ENCODE measurements at places on chromosomes 3 and 15.

DNA sequence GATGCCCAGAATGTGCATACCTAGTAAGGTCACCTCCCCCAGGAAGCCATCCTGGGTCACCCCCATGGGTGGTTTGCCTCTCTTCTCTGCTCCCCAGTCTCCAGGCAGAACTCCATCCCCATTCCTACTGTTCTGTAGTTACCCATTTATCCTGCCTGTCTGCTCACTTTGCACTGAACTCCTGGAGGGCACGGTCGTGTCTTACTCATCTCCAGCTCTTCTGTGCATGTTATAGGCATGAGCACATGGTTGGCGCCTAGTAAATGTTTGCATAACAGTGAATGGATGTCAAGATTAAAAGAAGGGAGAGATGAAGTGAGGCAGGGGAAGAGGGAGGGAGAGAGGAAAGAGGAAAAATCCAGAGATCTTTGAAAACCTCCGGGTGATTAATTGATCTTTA, 208.4 kb upstream of the TRIM42 start:
- no peak for DNase-seq

GRCh38 chr3:8970971-8971589, 7.8 kb upstream of the RAD18 start:
- DNase-seq, result no peak

DNA sequence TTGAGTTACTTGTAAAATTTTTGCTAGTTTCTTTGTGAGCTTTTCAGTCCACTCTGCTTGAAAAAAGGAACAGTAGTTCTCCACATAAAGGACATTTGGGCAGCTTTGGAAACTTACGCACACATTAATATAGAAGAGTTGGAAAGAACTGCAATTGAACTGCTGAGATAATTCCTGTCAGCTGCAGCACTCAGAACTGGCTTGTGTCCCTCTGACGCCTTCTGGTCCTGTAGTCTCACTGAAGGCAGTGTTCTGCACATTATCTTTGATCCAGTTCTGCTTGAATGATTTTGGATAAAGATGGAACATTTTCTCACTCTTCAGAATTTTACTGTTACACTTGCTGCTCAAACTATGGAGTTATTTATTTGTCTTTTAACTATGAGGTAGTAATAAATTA, 901.9 kb downstream of the OTOL1 start:
- DNase-seq, result no peak

DNA sequence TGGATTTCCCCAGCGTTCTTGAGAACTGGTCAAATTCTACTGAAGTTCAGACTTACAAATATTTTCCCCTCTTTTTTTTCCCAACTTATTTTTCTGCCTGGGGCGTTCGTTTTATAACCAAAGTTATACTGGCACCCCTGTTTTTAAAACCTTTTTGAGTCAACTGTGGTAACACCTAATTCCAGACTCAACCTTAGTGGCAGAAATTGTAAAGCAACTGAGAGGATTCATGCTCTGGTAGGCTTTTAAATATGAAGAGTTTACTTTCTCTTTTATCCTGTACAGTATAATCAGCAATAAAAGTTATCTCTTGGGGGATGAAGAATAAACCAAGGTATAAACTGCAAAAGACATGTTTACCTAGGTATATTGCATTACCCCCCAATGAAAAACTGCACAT, 2.3 kb downstream of the IL5RA start:
- DNase-seq, result no peak

GRCh38 chr15:67361100-67361499, 106.5 kb downstream of the IQCH start:
- DNase-seq, result no peak

DNA sequence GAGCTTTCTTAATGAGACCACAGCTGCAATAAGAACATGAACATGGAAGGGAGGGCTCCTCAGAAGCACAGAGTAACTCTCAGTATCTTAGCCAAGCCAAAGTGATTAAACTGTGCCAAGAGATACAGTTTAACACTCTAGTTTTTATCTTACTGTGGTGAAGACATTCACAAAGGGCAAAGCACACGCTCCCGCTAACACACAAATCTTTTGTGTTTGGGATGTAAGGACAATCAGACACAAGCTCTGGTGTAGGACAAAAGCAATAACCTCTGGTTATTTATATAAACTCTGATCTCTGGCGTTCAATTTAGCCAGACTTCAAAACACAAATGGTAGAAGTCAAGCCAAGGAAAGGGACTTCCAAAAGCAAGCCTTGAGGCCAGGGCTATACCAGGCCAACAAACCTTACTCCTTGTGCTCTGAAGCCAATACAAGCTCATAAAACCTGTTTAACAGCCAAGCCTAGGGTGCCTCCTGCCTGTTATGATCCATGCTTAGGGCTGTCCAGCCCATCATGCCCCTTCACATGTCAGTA, 27.8 kb downstream of the DPH3 start:
- DNase-seq, result no peak

GRCh38 chr15:69505956-69506556, 53.4 kb downstream of the RPLP1 start:
- no peak for DNase-seq

DNA sequence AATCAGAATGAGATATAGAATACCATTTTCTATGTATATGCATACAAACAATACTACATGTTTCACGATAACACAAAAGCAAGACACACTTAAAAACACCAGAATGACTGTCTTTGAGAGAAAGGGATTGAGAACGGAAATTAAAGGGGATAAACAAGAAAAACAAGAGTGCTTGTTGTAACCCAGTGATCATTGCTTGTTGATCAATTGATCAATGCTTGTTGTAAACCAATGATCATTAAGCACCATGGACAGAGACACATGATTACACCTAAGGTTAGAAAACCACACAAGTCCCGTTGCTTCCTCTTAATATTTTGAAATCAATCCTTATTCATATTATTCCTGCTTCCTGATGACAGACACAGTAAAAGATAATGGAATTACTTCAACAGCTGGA, 1.1 kb upstream of the OR4F15 start:
- DNase-seq, result no peak

DNA sequence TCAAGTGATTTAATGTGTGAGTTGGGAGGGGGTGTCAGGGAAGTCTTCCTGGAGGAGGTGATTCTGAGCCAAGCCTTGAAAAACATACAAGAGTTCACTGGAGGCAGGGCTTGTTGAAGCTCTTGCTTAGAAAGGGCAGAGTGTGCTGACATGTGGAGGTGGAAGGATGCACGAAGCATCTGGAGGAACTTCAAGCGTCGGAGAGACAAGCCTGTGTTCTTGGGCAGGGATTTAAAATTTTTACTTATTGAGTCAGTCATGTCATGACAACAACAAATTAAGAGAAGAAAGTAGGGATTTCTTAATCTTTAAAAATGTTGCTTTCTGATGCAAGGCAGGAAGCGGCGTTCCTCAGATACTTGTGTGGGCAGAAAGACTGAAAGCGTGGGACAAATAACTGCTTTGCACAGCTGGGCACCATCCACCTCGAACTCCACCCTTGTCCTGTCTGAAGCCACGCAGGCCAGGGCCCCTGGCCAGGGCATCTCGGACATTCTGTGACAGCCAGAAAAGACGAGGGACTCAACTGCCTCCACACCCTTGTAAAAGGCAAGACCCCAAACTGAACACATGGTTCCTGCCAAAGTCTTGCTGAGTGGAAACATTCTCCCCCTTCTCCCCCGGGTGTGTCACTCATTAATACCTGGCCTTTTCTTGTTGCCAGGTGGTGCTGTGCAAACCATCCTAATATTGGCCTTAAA, 6.9 kb upstream of the IL16 start:
- DNase-seq, result no peak

DNA sequence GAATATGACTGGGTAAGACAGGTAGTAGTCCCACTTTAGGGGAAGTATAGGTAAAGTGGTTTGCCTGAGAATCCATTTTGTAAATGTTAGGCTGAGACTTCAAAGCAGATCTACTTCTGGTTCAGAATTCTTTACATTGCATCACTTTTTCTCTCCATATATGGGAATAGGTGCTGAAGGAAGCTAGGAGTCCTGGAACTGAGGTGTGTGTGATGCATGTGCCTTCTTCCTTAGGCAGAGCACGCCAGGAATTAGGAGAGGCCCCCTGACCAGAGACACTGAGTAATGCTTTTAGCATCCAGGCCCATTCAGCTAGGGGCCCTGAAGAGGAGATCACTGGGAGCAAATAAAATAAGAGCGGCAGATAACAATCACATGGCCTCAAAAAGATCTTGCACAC, 69.2 kb upstream of the DCP1A start:
- DNase-seq, result no peak

DNA sequence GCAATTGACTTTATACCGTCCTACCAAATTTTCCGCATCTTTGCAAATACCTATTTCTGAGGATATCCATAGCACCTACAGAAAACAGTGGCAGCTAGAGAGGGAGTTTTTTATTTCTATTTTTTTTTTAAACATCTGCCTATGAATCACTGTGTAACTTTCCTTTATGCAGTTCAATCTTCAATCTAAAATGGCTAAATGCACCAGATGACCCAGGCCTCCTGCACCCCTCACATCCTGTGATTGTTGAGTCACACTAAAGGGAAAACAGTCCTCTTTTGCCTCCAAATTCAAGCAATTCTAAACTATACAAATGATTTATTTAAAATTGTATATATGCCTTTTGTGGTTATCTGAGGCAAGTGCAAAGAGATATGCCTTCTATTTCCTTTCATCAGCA, 20.1 kb upstream of the BCL6 start:
- no peak for DNase-seq

DNA sequence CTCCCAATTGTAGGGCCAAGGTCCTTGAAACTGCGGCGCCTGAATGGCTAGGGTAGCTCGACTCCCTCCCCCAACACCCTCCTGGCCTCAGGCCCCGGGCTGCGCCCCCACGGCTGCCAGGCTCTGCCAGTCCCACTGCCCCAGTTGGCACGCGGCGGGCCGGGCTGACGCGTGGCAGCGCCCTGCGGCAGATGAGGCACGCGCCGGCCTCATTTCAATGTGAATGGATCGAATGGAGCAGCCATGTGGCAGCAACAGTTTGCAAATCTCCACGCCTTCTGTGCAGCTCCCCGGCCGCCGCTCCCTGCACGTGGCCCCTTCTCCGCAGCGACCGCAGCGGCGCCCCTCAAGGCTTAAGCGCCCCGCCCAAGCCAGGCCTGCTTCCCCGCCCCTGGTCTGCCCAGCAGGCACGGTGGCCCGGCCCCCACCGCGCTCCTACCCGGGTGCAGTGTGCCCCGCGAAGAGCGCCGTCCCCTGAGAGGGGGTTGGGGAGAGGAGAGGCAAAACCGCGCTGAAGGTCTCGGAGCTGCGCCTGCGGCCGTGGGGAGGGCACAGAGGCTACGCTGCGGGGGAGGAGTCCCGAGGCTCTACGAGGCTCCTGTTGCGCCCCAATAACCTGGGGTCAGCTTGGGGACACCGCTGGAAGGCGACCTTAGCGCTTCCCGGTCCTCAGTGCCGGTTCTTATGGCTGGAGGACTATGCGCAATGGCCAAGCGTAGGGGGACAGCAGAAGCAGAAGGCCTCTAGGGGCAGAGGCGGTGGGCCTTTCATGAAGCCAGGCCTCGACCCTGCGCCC, 3.1 kb upstream of the DLL4 start:
- DNase-seq, result no peak

- no peak for DNase-seq
Measured at GRCh38 chr3:66703501-66703900, 202.7 kb upstream of the LRIG1 start.

- DNase-seq, result no peak
Measured at GRCh38 chr15:35290301-35290721, 205.2 kb upstream of the NANOGP8 start.

Data from GM12892 (cell line).